Effector CD4-positive, alpha-beta T cell (primary cell): ENCODE measurements at places on chromosomes 12 and 14.

- DNase-seq, result no peak
These were observed 612.0 kb downstream of the FLRT2 start for GRCh38 chr14:86141966-86142365.

DNA sequence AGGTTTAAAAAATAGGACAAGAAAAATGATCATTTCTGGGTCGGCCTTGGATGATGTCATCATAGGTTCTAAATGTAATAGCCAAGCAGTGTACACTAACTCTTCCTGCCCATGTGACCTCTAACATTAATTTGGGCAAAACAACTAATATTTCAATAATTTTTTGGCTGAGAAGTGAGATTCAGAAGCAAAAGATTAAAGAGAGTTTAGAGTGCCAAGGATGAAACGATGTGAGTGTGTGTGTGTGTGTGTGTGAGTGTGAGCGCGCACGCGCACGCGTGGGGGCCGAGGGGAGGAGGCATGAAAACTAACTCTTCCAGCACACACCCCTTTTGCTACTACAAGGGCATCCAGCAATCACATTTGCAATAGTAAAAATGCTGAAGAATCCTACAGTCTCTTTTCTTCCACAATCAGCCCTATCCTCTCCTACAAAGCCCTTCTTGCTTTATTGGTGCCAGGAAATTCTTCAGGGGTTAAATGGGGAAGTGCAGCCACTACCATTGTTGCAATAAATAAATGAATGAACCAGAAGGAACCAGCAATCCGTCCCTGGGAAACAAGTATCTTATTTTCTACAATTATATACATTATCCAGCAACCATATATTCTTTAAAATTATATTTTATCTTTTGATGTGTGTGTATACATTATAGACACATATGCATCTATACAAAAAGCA lies 52.9 kb downstream of the PEBP1 start:
- no peak for DNase-seq

GRCh38 chr12:51362747-51363342 lies 16.4 kb upstream of the CELA1 start:
- no peak for DNase-seq

GRCh38 chr14:77950371-77951063 lies 150.6 kb downstream of the ADCK1 start:
- DNase-seq, result no peak

GRCh38 chr14:82757776-82758175 lies 1224.1 kb upstream of the SEL1L start:
- DNase-seq, result no peak

GRCh38 chr14:90960818-90961217 lies 99.6 kb downstream of the RPS6KA5 start:
- DNase-seq, result no peak

GRCh38 chr14:76698191-76698590 lies 63.1 kb upstream of the VASH1 start:
- no peak for DNase-seq

DNA sequence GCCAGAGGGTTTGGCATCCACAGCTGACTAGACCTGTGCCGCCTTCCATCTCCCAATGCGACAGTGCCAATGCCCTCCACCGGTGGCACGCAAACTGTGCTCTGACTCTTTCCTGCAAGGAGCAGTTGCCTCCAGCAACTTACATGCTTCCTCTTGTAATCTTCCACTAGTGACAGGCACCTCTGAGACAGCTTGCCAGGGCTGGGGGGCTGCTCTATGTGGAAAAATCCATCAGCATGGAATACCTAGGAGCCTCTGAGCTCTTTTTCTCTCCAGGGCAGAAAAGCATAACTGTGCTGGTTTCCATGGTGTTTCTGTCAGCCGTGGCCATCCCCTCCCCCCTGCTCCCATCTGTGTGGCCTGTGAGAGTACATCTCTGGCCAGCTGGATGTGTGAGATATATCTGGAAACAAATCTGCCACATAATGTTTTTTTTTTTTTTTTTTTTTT lies 110.6 kb downstream of the MYRFL start:
- DNase-seq, result no peak

DNA sequence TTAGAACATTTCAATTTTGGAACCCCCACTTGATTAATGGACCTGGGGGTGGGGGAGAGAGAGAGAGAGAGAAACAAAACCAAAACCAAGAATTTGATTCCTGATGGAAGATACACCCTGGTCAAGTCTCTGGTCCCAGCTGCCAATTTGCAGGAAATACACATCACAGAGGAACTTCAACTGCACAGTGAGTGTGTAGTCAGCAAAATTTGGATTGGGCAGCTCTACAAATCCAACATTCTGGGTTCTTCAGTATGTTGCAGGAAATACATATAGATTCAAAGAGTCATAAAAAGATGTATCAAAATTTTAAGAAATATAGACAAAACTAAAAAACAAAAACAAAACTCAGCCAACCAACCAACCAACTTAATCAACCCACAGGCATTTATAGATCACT lies 17.4 kb downstream of the DNAH10 start:
- no peak for DNase-seq

GRCh38 chr14:75609606-75610475 lies 31.4 kb downstream of the FLVCR2 start:
- DNase-seq, result no peak

- DNase-seq, result no peak
These were observed 3.5 kb upstream of the KRT1 start for GRCh38 chr12:52683575-52684300.

GRCh38 chr14:85003805-85004204 lies 526.1 kb upstream of the FLRT2 start:
- no peak for DNase-seq

- no peak for DNase-seq
These were observed 321.1 kb downstream of the NPAS3 start for GRCh38 chr14:33259764-33260163.

GRCh38 chr14:35384455-35385041 lies 20.0 kb downstream of the NFKBIA start:
- no peak for DNase-seq

GRCh38 chr12:27762757-27763156 lies 17.3 kb upstream of the KLHL42 start:
- no peak for DNase-seq

- DNase-seq, result no peak
These were observed 799 bp downstream of the SLC38A6 start for GRCh38 chr14:60981633-60982455.

- peak; percentile 55 for DNase-seq
These were observed 17.0 kb downstream of the ZDHHC22 start for GRCh38 chr14:77124345-77125280.

DNA sequence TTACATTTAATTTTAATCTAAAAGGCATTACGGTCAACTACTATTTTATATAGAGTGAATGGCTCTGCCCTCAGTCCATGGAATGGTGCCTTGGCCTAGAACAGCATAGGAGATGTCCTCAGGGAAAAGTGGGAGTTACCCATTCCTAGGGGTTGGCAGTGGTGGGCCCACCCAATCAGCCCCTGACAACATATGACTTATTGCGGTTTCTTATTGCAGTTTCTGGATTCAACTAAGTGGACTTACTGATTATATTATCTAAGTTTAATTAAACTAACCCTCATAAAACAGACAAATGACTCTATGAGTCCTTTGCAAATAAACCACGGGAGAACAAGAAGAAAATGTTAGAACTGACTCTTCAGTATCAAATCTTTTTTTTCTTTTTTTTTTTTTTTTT lies 2.3 kb upstream of the PPP2R5E start:
- no peak for DNase-seq

DNA sequence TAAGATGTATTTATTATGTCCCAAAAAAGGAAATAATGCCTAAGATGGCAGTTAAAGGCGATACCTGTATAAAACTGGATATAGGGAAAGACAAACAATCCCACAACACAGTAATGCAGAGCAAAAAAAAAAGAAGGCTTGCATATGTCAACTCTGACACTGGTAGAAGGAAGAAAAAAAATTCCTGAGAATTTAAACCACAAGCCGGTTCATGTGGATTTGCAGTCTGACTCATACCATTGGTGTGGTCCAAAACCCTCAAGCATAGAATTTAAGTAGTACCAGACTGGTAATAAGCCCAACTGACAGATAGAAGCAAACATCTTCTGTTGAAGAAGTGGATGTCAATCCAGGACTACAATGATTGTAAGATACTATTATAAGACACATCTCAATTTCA lies 7.2 kb downstream of the DNAI7 start:
- DNase-seq, result no peak

DNA sequence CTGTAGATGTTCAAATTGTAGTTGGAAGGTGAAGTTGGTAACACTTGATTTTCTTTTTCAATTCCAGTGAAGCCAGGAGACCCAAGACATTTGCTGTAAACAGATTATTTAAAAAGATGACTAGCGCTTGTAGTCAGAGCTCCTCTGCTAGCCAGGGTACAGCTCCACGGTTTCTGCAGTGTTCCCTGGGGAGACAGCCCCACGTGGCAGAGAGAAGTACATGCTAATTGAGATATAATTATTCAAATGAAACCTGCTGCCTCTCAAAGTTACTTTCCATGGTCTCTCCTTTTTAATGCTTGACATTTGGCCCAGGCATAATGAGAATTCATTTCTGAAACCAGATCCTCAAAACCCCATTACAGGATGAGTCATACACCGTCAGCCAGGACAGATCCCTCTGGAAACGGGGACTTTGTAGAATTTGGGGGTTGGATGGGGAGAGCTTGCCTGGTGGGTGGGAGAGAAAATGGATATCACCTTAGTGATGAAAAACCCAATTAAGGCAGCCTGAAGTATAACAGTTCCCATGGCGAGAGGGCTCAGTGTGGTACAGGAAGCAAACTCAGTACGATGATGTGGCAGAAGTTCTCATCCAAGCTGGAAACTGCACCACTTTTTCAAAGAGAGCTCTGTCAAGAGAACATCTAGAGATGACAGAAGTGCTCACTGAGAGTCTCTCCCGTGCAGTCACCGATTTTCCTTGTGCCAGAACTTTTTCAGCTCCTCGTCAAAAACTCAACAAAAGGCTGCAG lies 637.7 kb upstream of the TMEM132C start:
- DNase-seq, result no peak

GRCh38 chr14:59091404-59091803 lies 97.1 kb upstream of the DAAM1 start:
- no peak for DNase-seq

- no peak for DNase-seq
These were observed 28.2 kb downstream of the ST8SIA1 start for GRCh38 chr12:22306311-22306710.

DNA sequence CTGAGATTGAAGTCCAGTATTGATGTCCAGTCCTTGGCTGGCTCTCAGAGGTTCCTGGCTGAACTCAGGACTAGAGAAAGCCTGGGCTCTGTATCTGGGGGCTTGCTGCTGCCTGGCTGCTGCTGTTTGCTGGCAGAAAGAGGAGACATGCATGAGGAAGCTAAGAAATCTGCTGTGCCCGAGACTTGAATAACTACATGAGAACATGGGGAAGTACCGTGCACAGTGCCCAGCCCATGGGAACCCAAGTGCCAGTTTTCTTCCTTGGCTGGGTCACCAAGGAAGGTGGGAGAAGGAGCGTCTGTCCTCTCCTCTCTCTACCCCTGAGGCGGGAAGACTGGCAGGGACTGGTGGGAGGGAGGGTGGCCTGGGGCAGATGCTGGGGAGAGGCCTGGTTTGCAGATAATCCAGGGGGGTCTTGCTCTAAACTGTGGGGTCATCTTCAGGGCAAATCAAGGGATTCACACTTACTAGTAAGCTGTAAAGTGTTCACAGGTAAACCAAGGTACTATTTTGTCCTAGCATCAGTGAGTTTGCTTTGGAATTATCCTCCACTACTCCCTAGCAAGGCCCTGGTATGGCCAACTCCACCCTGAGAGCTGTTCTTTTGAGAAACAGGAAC lies 13.8 kb upstream of the ZFP36L1 start:
- no peak for DNase-seq

- no peak for DNase-seq
These were observed 81.1 kb downstream of the ESR2 start for GRCh38 chr14:64213086-64213485.

GRCh38 chr14:33062476-33062875 lies 123.8 kb downstream of the NPAS3 start:
- DNase-seq, result no peak

- DNase-seq, result no peak
These were observed 229.1 kb upstream of the PELI2 start for GRCh38 chr14:55889124-55889523.

- no peak for DNase-seq
These were observed 27.1 kb downstream of the BMAL2 start for GRCh38 chr12:27359578-27360340.

- DNase-seq, result no peak
These were observed 6.8 kb downstream of the CEP170B start for GRCh38 chr14:104871656-104872468.

DNA sequence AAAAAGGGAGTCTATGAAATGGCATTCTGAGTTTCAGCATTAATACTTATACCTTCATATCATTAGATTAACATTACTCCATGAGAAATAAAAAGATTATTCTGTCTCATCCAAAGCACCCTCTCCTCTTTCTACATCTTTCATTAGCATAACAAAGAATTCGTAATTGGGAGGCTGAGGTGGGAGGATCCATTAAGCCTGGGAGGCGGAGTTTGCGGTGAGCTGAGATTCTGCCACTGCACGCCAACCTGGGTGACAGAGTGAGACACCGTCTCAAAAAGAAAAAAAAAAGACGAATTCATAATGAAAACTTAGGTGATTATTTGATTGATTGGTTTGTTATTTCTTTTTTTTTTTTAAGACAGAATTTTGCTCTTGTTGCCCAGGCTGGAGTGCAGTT lies 1.8 kb upstream of the CDK17 start:
- DNase-seq, result no peak

DNA sequence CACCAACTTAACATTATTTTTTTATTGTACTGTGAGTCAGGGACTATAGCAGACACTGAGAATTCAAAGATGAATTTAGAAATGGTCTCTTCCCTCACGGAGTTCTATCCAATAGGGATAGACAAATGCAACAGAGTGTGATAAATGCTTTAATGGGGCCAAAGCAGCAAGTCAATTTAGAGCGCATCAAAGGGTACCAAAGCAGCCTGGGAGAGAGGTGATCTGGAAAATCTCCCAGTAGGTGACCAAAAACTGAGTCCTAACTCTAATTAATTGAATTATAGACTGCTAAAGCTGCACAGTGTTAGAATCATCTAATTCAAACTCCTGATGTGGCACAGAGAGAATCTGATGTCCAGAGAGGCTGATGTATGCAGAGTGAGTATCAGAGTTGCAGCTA lies 2.6 kb downstream of the LIN7A start:
- no peak for DNase-seq

DNA sequence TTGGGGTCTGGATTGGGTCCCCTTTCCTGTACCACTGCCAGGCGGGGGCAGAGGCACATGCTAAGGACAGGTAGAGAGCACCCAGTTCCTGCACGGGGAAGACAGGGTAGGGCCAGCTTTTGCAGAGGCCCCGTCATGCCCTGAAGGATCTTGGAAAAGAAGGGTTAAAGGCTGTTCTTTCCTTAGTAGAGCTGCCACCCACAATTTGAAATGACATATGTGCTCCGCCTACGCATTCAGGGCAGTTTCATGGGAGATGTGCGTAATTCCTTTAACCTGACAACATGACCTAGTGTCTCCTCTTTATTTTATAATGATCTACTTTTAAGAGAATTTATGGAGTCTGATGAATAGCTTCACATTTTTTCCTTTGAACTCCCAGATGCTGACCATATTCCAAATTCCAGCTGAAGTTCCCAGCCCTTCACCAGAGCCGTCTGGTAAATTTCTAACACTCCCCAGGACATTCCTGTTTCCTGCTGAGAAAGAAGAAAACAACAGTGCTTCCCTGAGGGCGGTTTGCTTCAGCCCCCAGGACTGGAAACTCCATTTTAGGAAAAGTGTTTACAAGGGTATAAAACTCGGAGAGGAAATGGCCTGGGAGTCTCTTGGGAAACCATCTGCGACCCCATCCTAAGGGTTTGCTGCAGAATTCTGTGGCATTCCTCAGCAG lies 58.9 kb upstream of the PLEKHG3 start:
- no peak for DNase-seq

GRCh38 chr12:109359131-109359690 lies 11.5 kb downstream of the MYO1H start:
- DNase-seq, result no peak
